Tibial artery (tissue), 4 donors: ENCODE measurements at places on chromosomes 1 and 21.

GRCh38 chr21:27649323-27649722, 682.4 kb upstream of the ADAMTS5 start:
- DNase-seq, result no peak

DNA sequence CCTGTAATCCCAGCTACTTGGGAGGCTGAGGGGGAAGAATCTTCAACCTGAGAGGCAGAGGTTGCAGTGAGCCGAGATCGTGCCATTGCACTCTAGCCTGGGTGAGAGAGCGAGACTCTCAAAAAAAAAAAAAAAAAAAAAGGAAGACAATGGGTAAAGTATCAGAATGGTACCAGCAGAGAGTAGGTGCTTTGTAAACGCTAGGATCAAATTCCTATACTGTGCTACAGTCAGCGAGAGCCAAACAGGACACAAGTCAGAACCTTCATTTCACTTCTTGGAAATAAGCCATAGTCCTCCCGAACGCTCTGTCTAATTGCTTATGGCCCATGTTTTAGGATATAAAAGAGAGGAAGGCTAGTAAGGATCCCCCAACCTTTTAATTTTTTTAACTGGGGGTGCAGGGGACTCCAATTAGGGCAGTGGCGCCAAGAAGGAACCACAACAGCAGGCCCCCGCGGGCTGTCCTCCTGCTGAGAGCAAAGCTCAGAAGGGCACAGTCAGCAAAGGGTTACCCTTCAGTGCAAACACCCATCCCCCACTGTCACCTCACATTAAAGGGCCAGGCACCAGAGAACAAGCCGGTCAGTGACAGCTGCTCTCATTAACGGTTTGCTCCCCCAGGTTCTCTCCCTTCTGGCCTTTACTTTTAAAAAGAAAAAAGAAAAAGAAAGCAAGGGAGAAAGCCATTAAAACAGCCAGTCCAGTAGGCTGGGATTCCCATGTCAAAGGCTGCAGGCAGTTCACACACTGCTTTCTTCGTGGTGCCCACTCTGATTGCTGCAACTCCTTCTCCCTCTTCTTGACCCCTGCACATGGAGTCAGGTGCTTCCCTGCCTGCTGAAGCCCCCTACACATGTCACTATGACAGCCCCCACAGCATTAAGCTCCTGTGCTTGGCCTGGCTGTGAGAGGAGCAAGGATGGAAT, 69.4 kb downstream of the PLPP3 start:
- no peak for DNase-seq

DNA sequence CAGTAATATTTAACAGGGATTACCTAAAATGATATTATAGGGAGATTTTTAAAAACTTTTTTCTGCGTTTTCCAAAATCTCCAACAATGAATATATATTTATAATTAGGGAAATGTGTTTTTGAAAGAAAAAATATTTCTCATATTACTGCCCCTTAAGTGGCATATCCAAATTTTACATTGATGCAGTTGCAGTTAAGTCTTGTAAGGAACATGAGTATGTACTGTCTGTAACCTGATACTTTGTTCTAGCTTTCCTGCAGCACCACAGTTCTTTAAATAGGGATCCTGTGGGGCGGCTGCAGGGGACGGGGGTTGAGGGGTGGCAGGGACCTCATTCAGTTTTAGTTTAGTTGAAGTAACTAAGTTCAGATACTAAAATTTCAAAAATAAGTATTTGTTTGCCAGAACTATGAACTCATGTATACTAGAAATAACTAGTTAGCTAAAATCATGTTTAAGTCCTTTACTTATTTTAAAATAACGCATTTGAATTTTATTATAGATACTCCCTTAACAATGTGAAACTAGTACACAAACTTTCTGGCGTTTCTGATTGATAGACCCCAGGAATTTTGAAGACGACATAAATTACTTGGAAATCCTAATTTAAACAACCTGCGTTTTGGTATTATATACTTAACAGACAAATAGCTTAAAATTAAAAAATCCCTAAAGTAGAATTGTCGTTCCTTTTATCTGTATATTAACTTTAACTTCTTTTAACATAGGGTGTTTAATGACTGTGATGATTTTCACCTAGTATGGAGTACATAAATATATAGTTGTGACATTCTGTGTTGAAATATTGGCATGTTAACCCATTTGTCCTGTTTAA, 639 bp upstream of the DNAJB4 start:
- DNase-seq, result no peak

DNA sequence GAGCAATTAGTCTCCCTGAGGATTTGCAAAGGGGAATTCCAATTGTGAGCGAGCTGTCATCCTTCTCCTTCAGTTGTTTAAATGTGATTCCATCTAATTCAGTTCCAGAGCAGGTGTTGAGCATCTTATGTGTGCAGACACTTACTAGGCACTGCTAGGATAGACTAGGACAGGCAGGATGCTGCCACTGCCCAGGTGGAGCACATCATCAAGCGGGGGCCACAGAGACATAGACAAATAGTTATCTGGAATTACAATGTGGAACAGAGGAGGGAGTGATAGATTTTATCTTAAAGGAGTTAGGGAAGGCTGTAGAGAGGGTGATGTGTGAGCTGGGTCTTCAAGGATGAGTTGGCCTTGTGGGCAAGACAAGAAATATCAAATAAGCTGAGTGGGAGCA, 55.9 kb downstream of the CDC7 start:
- DNase-seq, result no peak

GRCh38 chr21:21397464-21397863, 399.3 kb downstream of the NCAM2 start:
- no peak for DNase-seq

DNA sequence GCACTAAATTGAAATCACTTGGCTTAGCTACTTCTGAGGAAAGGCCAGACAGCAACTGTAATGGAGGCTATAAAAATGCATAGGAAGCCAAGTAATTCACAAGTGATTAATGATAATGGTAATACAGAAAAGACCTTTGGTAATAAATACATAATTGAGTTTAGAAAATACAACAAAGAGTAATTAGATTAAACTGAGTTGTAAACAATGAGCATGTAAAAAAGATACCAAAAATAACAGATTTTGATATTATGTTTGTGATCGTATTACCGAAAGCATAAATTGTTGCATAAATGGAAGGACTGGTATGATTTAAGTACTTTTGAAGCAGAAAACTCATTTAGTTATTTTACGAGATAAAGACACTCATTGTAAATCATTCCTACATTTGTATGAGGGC, 556.7 kb upstream of the TMPRSS15 start:
- no peak for DNase-seq

GRCh38 chr1:116128664-116129063, 17.5 kb downstream of the MAB21L3 start:
- DNase-seq, result no peak

DNA sequence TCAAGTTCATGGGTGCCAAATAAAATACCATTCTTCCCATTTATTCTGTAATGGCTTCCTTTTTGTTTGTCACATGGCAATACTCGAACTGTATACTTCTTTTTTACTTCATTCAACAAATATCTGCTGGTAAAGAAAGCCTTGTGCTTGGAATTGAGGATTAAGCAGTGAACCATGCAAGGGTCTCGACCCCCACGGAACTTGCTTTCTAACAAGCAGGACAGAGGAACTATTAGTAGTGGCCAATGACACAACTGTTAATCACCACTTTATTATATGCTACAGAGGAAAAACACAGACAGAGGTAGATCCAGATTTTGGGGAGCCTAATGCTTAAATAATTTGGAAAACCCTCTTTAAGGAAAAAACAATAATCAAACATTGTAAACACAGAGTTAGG, 542.2 kb downstream of the DPYD start:
- no peak for DNase-seq

DNA sequence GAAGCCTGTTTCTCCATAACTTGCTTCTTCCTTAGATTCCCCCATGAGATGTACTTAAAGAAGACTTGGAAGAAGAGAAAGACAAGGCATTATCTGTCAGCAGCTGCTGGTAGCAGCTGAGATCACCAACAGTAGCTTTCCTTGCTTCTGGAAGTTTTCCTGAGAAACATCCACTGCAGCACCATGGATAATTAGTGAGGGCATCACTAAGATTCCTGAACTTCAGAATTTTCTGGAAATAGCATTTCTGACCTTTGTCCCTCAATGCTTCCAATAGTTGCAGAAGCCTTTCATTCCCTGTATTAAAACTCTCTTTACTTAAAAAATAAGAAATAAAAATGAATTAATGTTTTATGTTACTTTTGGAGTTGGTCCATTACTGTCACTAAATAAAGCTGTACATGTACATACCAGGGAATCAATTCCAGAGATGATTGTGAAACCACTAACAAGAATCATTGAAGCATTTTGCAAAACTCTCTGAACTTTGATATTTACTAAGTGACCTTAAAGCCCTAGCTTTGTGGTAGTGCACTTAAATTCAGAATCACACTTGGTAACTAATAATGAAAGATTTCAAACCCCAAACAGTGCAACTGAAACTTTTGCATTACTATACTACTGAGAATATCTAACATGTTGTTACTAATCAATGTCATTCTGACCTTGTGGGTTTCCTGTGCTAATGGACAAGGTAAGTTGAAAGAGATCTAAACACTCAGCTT, at the start of gene CFHR4:
CFHR4 (plus strand) TSS at position 538 of the 725 bp plus-strand sequence; CDS start at position 637, 99 bp downstream.
- no peak for DNase-seq

GRCh38 chr1:95384567-95384966, 150.6 kb downstream of the RWDD3 start:
- no peak for DNase-seq

GRCh38 chr1:94807742-94808491, 12.2 kb upstream of the SLC44A3 start:
- DNase-seq, result no peak

- DNase-seq, result no peak
Measured at GRCh38 chr1:156549390-156549789, 23.0 kb downstream of the IQGAP3 start.

DNA sequence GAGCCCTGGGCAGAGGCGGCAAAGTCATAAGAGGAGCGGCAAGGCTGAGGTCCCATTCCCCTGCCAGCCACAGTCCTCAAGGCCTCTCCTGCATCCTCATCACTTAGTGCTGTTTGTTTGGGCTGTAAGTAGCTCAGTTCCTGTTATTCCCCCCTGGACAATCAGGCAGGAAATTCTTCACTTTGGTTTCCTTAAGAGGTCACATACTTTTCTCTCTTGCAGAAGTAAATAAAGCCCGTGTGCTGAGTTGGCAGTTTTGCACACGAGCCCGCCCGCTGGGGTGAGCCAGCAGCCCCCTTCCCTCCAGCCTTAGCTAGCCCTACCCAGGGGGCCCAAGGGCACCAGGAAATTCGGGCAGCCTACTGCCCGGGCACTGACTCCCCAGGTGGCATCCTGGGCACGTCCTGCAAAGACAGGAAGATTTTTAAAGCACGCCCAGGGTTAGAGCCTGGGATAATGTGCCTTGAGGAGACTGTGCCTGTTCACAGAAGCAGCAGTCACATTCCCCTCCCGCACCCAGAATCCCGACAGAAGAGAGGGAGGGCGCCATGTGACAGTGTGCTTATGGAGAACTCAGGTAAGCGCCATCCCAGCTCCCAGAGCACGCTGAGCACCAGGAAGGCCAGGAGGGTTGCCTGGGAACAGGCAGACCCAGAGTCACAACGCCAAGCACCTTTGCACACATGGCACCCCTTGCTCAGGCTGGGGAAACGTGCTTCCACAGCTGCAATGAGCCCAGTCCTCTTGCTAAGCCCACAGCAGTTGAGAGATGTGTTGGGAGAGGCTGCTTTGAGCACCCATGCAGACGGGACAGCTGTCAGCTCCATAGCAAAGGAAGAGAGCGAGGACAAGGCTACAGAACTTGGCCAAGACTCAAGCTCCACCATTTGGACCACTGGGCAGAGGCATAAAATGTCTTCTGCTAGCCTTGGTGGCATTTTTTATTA, 144.5 kb upstream of the TMEM51 start:
- no peak for DNase-seq

DNA sequence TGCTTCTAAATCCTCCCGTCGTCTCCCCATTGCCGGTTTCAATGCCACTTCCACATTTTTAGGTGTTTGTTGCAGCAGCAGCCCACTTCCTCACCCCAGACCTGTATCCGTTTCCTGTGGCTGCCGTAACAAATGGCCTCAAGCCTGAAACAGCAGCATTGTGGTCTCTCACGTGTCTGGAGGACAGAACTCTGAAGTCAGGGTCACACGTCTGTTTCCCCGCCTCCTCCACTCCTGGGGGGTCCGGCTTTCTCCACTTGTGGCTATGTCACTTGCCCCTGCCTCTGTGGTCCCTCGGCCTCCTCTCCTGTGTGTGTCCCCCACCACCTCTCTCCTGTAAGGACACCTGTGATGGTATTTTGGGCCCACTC, 21.8 kb downstream of the TRPM2 start:
- DNase-seq, result peak; percentile 41

DNA sequence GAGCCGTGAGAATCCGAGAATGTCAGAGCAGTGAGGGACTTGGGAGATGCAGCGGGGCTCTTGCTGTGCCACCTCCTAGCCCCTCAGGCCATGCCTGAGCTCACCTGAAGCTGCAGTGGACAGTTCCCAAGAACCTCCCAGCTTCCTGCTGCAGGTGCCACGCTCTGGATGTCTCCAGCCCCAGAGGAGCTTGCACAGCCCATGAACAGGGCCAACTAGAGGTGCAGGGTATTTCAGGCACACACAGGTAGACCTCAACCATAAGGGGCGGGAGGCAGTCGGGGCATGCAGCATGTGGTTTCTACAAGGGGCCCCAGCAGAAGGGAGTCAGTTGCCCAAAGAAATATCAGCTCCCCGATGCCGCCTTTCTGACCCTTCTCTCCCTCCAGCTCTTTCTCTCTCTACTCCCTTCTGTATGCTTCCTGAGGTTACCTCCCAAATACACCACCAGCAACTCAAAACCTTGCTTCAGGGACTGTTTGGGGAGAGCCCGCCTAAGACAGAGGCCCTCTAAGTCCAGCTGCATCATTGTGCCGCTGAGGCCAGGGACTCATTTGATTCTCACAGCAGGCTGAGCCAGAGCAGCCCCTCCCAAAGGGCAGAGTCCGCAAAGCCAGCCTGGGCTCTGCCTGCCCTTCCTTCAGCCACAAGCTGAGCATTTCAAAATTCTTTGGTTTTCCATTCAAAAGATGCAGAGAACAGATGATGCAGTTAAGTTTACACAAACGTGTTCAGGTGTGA, 209.8 kb downstream of the MATN1 start:
- no peak for DNase-seq

GRCh38 chr1:15835205-15835740, 12.2 kb upstream of the SPEN start:
- no peak for DNase-seq

DNA sequence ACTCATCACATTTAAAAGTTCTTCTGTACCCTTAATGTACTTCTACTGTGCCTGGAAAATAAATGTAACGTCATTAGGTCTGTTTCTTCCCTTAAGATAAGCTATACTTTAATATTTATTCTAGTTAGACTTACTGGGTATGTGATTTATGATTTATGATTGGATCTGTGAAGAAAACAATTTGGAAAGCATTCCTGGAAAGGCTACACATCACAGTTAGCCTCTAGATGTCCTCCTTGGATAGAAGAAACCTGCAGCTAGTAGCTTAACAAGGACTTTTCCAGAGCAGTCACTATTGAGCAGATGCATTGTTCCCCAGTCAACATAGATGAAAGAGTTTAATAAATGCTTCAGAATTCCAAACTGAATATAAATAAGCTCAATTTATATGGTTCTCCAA, 22.2 kb upstream of the ABL2 start:
- DNase-seq, result no peak

GRCh38 chr1:202291001-202291400, 50.7 kb downstream of the UBE2T start:
- DNase-seq, result no peak
